SW 1271 (cell line): ENCODE measurements at places on chromosomes 5 and 9.

DNA sequence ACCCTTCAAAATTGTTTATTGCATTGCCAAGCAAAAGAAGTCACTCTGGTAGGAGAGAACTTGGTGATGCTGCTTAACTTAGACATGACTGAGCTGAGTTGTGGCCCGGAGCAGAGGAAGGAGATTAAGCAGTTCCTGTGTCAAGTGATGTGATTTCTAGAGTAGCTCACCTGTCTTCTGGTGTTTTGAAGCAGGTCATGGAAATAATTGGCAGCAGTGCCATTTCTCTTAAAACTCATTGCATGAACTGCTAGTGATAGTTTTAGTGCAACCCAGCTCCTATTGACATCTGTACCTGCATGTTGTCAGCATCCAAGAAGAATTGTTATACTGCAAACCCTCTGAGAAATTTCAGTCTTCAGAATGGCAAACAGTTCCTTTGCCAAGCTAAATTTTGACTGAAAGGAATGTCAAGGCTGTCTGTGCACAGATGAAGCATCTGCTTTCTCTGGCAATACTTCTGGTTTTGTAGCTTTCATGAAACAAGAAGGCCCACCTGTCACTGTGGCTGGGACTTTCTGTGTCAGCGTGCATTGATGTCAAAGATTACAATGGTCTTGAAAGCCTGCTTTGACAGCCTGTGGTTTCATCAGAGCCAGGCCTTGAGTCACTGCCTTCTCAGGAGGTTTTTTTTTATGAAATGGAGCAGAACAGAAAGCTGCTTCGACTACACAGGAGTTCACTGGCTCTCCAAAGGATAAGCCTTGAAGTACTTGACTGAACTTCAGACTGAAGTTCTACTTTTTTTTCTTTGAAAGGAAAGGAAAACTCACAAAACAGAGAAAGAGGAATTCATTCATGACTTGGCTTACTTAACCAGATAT is 90.6 kb downstream of the RALGPS1 start:
- DNase-seq = no peak

DNA sequence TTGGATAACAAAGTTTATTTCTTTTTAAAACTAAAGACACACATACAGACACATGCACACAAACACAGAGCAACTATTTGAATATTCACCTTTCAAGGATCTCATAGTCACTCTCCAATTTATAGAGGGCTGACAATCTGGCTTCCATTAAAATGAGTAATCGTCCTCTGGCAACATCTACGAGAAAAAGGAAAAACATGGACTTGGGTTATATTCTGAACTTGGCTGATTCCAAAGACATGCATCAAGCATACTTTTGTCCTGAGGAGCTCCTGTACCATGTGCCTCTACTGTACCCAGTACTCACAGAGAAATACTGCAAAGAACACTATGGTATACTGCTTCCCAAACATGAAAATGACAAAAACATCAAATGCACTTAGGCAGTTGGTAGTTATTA is 15.4 kb downstream of the IARS1 start:
- no peak for DNase-seq

DNA sequence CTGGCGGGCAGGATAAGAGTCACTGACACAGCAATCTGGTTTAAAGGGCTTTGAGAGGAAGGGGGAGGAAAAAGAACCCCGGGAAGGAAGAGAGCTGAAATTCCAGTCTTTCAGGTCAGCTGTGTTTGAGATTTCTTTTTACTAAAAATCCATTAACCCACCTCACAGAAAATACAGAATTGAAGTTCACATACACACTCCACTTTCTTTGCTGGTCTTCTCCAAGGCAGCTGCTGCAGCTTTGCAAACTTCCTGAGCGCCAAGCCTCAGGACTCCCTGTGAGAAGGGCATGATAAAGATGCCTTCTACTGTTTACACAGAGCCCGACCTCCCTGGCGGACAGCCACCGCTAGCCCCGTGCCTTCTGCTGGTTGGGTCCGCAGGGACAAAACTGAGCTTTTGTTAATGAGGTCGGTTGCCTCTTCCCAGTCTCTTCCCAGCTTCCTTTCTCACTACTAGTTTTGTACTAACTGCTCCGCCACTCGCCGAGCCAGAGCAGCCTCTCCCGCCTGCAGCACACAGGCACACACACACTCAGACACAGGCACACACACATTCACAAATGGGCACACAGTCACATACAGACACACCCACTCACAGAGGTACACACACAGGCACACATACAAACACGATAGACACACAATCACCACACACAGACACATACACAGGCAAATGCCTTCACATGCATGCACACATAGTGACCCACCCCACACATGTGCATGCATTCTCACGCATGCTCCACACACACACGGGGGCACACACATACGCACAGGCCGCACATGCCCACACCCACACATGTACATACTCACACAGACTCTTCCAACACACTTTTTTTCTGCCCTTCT is at the start of gene FREM1:
TSS of gene FREM1 (minus strand) at position 468 of the 845 bp plus-strand sequence. CDS start 41,451 bp downstream, outside the sequence.
- no peak for DNase-seq

GRCh38 chr9:95981761-95982390 is 106.4 kb downstream of the ERCC6L2 start:
- DNase-seq = no peak

DNA sequence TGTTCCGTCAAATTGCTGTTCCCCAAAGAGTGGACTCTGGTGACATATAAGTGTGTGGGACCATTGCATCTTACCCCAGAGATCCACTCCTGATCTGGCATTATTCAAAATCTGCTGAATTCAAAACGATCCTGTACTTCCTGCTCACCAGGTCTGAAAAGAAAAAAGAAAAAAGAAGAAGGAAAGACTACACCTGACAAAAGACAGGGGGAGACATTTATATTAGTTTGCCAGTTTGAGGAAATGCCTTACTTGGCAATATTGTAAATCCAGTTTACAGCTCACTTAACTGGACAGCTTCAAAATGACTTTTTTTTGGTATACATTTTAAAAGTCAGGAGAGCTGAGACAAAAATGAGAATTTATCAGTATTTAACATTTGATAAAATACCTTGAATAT is 15.0 kb upstream of the GRHPR start:
- peak; percentile 11 for DNase-seq

DNA sequence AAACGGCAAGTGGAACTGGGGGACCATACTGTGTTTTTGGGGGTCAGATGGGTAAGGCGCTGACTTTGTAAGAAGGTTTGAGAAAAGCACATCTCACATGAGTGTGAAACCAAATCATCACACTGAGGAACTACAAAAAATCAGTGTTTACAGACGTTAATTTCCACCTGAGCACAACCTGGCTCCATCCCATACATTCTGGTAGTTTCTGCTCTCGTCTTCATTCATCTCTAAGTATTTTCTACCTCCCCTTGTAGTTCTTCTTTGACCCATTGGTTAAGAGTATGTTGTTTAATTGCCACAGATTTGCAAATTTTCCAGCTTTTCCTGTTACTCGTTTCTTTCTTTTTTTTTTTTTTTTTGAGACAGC is 8.9 kb upstream of the DPP7 start:
- DNase-seq = no peak

DNA sequence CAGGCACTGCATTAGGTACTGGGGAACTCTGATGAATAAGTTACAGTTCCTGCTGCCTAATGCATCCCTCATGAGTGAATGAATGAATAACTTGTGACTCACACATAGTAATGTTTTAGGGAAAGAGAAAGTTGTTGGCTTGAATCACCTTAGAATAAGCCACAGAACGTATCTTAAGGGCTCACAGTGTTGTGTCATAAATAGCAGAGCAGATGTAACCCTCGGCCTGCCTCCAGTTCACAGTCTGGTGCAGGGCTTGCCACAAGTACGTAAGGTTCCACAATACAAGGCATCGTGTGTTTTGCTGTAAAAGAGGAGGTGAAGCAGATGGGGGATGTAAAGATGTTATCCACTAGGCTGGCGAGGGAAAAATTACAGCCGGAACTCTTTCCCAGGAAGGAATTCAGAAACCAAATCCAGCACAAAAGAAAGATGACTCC is 218.7 kb downstream of the TRPM3 start:
- DNase-seq = peak; percentile 74

- DNase-seq = no peak
Measured at GRCh38 chr9:2722715-2723114, 5.4 kb downstream of the KCNV2 start.

DNA sequence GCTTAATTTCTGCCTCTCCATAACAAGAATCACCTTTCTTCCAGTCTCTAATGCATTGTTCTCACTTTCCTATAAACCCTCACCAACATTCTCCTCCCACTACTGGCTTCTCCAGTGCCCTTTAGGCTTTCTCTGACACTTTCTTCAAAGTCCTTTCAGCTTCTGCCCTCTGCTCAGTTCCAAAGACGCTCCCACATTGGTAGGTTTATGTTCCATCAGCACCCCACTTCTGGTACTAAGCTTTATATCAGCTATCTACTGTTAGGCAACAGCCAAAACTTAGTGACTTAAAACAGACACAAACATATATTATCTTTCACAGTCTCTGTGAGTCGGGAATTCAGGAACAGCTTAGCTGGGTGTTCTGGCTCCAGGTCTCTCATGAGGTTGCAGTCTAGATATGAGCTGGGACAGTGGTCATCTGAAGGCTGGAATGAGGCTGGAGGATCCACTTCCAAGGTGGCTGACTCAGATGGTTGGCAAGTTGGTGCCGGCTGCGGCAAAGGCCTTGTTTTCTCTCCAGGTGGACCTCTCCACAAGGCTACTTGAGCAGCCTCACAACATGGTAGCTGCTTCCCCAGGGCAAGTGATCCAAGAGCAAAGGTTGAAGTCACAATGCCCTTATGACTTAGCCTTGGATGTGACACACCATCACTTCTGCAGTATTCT is 37.4 kb downstream of the BOD1 start:
- no peak for DNase-seq

- DNase-seq = no peak
Measured at GRCh38 chr9:121592265-121592664, 59.2 kb upstream of the DAB2IP start.

DNA sequence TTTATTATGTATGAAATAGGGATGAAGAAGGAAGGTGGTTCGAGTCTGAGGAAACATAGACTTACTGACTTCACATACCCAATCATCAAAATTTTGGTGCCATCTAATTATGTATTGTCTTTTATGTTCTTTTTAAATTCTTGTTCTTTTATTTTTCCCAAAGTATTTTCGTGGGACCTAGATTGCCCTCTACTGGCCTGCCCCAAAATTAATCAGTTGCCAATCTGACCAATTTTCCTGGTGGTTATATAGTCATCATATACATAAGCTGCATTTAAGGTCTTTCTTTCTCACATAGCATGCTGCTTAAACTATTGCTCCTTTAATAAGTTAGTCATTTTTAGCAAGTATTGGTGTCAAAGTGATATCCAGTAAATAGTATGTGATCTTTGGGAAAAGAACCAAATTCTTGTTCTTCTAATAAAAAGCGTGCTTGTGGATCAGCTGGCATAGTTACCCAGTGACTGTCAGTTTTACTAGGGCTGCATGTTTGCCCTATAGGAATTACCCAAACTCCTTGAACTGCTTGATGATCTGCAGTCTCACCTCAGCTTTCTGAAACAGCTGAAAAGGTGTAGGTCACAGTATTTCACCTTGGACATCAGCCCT is 223.5 kb downstream of the SH3GL2 start:
- DNase-seq = no peak

DNA sequence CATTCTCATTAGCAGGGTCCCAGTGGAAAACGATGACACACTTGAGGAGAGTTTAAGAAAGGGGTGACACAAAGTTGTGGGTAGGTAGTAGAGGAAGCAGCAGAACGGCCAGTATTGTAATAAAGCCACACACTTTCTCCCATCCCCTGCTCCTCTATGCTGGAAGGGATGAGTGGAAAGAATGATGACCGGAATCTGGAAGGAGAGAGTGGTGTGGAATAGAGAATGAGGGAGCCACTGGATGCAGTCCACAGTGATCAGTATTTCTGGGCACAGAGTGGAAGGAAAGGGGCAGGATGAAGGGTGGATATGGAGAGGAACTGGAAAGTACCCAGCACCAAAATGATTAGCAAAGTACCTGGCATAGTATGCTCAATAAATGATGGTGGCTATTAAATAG is 133.8 kb upstream of the DAB2 start:
- DNase-seq = no peak

- DNase-seq = no peak
Measured at GRCh38 chr9:89305868-89306267, 5.1 kb upstream of the CKS2 start.

DNA sequence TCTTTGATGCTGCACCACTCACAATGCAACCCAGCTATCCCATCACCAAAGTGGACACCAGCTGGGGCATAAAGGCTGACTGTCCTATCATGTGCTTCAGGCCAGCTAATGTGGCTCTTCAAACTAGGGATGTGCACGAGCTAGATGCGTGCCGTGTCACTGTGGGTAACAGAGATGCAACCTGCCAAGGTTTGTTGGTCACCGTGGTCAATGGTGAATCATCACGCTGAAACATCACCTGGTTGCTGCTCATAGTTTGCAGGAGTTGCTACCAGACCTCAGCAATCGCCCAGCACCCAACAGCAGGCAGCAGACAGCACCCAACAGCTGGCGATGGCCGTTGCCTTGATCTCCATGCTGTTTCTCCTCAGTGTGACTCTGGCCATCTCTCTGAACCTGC is 2.1 kb upstream of the PCDHGA1 start:
- no peak for DNase-seq

- DNase-seq = no peak
Measured at GRCh38 chr5:160357861-160358411, 12.5 kb downstream of the C1QTNF2 start.

GRCh38 chr5:17872204-17872603 is 237.9 kb downstream of the TAF11L14 start:
- no peak for DNase-seq

DNA sequence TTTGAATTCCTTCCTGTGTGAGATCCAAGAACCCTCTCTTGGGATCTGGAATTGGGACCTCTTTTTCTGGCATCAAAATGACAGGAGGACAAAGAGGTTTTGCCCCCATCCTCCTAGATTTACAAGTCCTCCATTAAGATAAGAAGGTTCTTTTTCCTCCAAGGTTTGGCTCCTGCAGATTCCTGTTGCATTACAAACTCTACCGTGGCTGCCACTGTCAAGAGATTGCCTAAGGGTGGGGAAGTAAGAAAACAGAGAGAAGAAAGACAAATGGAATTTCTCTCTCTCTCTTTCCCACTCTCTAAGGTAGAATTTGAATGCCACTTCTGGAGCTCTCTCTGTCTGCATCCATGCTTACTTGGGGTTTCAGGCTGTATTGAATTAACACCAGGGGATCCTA is 12.0 kb upstream of the SVEP1 start:
- no peak for DNase-seq

GRCh38 chr5:168874713-168875380 is 295.7 kb upstream of the PANK3 start:
- DNase-seq = no peak

- no peak for DNase-seq
Measured at GRCh38 chr5:147455822-147456450, 53.9 kb downstream of the DPYSL3 start.
